Activated CD4-positive, alpha-beta T cell treated with anti-CD3 and anti-CD28 coated beads, Interleukin-2, Interleukin-4, amounts not matched to agents 100 ng/mL and 50 ng/mL, durations not matched to agents 16 hours and 8 hours (primary cell): ENCODE measurements at places on chromosomes 2 and 18.

DNA sequence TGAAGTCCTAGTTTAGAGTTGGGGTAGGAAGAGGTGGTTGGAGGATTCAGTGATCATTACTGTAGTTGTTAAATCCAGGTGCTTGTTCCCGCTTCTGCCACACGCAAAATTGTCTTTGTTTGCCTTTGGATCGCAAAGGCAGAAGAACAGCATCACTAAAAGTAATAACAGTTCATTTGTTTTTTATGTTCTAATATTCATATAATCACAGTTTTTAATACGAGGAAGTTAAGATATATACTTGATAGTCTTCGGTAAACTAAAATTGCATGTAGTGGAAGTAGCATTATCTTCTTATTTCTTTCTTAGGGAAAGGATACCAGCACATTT, 365 bp downstream of the NDUFB3 start:
- DNase-seq, result peak; percentile 3

DNA sequence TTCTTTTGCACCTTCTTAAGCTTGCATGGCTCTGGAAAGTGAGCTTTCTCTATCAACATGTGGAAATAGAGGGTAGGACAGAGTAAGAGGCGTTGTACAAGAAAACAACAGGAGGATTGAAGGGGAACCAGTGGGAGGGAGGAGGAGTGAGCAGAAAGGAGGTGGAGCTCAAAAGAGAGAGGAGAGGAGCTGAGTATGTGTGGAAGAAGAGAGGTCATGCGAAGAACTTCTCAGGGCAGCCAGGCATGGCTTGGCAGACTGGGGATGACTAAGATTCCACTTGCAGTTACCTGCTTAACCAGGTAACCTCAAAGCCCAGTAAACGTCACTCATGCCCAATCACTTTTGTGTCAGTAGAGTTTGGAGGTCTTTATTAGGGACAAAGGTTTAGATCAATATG, 105.1 kb downstream of the BCL2L11 start:
- no peak for DNase-seq

DNA sequence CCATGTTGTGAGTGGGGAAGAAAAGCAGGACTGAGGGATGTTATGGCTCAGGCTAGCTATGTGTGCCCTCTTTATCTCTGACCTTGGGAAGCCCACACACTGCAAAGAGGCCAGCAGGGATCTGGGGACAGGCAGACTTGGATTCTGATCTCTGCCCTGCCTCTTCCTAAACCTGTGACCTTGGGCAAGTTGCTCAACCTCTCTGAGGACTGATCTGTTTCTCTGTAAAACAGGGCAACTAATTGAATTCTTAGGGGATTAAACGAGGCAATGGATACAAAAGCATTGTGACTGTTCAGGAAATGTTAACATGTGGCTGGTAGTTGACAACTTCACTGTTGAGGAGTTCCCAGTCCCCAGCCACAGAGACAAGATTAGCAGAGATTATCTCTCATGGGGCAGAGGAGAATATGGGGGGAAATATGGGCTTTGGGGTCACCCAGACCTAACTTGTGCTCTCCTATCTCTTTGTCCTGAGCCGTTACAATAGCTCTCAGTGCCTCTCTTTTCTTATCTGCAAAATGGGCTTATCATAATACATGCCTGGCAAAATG, 184.7 kb upstream of the GLI2 start:
- no peak for DNase-seq

DNA sequence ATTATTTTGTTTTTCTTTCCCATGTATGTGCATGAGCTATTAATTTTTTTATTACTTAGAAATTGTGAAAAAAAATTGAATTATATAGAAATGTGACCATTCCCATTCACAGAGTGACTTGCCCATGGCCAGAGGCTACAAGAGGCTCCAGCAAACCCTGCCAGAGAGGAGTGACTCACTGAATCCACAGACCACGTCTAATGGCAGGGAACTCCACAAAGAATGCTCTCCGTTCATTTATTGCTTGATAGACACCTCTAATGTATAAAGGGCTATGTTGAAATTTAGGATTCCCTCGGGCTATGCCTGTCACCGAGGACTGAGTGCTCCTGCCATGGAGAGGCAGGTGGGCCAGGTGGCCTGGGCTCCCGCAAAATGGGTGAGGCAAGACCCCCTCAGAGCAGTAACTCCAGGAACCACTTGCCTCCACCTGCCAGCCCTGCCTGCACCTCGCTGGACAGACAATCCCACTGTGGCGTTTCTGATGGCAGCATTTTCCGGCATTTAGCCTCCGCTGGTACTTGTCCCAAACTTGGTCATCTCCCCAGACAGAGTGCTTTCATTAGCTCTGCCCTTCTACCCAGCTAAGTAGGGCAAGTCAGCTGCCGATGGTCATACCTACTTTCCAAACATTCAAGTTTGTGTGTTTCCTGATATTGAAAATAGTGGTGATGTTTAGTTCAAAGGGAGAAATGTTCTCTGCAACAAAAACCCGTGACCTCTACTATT, 200.3 kb downstream of the PRKCE start:
- no peak for DNase-seq

- no peak for DNase-seq
Observed at GRCh38 chr2:25608718-25609117, 64.7 kb downstream of the DTNB start.

DNA sequence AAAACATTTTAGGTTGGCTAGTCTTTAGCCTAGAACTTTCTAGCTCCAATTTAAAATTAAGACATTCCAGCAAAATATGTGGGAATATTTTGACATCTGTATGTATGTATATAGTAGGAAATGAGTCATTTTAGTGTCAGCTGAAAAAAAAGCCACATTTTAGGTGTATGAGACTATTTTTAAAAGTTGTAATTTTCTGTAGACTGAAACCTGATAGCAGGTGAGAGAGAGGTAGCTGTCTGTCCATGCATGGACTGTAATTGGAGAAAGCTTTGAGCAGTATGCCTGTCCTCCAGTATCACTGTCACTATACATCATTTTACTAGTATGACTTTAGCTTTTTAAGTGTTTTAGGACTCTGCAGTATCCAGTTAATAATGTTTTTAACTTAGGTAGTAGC, 26.1 kb upstream of the PPP1R1C start:
- no peak for DNase-seq

GRCh38 chr2:58875436-58875835, 634.3 kb upstream of the FANCL start:
- no peak for DNase-seq

- no peak for DNase-seq
Observed at GRCh38 chr2:154507186-154507585, 191.3 kb upstream of the KCNJ3 start.

GRCh38 chr2:225788571-225789094, 389.1 kb downstream of the NYAP2 start:
- no peak for DNase-seq

GRCh38 chr2:147824620-147825019, 20.2 kb upstream of the ACVR2A start:
- DNase-seq, result no peak

GRCh38 chr18:74497324-74497676, 1.1 kb downstream of the CNDP2 start:
- DNase-seq, result no peak

DNA sequence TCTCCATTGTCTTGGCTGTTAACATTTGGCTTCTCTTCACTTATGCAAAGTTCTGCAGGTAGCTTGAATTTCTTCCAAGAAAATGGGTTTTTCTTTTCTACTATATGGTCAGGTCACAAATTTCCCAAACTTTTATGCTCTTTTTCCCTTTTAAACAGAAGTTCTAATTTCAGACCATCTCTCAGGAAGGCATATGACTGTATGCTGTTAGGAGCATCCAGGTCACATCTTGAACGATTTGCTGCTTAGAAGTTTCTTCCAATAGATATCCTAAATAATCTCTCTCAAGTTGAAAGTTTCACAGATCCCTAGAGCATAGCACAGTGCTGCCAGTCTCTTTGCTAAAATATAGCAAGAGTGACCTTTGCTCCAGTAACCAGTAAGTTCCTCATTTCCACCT, 932.5 kb downstream of the DPP10 start:
- no peak for DNase-seq

DNA sequence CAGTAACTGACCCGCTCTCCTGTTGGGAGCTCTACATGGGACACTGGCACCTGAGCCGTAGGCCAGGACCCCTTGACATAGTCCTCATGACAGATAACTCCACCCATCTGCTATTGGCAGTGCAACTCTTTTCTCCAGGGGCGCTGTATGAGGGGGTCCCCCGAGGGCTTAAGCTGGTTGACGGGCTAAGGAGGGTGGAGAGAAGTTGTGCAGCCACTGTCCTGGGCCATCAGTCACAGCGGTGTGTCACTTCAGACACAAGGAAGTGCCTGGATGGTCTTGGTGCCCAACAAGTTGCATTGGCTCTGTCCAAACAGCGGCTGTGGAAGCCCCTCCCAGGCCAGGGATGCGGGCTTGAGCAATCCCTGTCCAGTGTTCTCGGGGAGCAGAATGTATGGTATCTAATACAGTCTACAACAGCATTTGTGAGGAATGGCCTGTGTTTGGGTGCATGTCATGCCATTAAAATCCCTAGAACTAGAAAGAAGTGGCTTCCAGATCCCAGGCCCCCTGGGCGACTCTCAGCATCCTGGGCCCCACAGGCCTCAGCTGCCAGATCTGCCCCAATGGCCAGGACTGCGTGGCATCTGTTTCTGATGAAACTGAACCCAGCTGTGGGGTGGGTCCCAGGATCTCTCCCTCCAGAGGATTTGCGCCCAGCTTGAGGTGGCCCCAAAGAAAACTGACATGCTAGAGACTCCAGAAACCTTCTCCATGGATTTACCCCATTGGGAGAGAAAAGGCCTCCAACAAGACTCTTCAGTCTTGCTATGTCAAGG, 23.3 kb downstream of the TTC32 start:
- DNase-seq, result no peak

- DNase-seq, result no peak
Observed at GRCh38 chr2:209648714-209649113, 122.9 kb upstream of the UNC80 start.

DNA sequence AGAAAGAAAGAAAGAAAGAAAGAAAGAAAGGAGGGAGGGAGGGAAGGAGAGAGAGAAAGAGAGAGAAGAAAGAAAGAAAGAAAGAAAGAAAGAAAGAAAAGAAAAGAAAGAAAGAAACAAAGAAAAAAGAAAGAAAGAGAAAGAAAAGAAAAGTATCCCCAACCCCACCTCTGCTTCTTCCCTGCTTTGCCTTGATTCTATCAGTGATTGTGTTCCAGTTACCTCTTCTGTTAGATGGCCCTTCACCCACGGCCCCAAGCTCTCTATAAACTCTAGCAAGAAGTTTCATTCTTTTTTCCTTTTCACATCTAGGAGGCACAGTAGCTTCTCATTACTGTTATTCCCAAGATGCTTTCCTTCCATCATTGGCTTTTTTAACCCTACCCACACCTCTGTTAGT, 1097.5 kb upstream of the ZEB2 start:
- no peak for DNase-seq

- no peak for DNase-seq
Observed at GRCh38 chr2:230840301-230840700, 24.4 kb upstream of the ITM2C start.

- DNase-seq, result no peak
Observed at GRCh38 chr2:141021109-141021508, 1109.7 kb downstream of the LRP1B start.

GRCh38 chr2:68696554-68696953, 38.1 kb upstream of the ARHGAP25 start:
- DNase-seq, result no peak

GRCh38 chr2:182831101-182831500, 35.3 kb downstream of the FRZB start:
- no peak for DNase-seq

DNA sequence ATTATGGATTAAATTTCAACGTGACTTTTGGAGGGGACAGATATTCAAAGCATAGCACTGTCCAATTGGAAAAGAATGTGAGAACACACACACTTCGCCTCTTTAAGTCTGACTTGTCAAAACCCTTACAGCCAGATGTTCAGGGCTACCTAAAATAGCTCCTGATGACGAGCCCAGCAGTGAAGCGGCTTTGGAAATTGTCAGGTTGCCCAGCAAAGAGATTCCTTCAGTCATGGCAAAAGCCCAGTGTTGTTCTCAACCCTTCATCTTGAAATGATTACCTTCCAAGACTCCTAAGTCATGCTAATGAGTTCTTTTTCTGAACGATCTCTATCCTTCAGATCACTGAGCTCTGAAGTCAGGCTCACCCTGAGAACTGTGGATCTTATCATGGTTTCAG, 436.6 kb downstream of the LRATD1 start:
- no peak for DNase-seq

DNA sequence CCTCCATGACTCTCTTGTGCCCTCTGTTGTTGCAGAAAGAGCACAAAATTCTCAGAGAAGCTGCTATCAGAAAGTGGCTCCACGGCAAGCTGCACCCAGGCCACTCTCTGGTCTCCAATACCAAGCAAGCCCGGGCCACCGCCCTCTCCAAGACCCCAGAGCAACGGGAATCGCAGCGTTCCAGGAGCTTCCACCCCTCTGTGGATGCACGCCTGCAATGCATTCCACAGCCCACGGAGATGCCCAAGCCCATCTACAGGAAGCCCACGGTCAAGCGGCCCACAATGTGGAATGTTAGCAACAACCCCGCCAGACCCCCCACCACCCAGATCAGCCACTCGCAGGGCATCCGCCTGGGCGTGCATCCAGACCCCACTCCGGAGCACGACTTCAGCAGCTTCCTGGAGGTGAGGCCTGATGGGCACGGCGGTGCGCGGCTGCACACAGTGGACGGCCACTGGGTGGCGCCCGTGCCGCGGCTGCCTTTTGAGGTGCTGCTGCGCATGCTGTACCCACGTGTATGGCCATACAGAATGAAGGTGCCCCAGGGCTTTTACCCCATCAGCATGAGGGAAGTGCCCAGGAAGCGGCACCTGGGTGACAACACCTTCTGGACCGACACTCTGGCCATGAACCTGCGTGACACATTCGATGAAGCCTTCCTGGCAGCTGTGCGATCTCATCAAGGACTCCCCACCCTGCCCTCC, 6.3 kb downstream of the ANKRD53 start:
- DNase-seq, result peak; percentile 83

GRCh38 chr2:3475771-3476170, 43.6 kb downstream of the ADI1 start:
- no peak for DNase-seq

DNA sequence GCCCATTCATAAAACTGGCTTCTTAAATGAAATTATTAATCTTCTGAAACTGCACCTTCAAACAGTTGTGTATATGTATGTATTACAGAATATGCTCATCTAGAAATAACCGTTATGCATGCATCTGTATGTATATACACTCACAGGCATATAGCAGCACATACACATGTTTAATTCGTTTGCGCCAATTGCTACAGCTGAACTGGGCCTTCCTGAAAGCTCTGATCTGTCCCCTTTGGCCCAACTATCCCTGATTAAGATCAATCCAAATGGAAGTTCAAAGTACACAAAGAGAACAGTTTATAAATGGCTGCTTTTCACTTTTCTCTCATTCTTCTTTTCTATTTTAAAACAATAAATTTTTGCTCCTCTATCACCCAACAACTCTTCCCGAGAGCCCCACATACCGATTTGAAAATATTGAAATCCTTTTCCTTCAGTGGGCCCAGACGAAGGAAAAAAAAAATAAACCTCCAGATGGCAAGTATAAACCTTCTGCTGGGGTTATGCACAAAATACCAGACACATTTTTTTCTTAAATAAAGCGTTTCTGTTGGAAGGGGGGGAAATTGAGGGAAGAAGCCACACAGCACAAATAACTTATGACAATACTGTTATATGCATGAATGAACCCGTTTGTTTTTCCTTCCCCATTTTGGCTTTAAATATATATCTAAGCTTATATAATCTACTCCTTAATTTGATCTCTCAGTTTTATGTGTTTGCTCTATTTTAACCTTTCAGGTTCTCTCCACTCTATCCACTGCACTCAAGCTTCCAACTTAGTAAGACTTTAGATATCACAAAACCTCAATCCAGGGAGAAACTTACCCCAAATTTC, 267.3 kb downstream of the TCF4 start:
- DNase-seq, result no peak
